ENCODE measurements at places on chromosomes 2 and 18. TPM values are rescaled to one million over a fixed set of nuclear protein-coding genes. Genes with fewer than 3 reads are reported as not detected.
A peak's percentile ranks its signal among the peaks of the same experiment; 100 is the strongest.

- no peak for DNase-seq
These were observed 234.8 kb upstream of the RAB6C start for GRCh38 chr2:129744649-129745048.

IL37 gene
- not detected for total RNA-seq

DNA sequence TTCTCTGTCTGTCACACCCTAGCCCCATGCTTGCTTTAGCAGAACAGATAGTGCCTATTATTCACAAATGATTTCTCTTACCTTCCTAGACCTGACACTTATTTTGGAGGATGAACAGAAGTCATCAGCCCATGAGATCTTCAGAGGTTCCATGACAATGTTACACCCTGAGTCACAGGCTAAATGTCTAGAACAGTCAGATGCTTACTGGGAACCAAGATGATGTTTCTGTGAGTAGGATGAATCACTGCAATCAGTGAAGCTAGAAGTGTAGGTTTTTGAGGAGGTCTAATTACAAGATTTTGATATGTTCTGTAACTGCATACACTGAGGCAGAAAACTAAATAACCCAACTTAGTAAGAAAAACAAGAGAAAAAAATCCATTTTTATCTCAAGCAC lies 123.0 kb upstream of the THUMPD2 start:
- peak; percentile 77 for DNase-seq

RND3 gene
- total RNA-seq = 96.0 TPM

DNA sequence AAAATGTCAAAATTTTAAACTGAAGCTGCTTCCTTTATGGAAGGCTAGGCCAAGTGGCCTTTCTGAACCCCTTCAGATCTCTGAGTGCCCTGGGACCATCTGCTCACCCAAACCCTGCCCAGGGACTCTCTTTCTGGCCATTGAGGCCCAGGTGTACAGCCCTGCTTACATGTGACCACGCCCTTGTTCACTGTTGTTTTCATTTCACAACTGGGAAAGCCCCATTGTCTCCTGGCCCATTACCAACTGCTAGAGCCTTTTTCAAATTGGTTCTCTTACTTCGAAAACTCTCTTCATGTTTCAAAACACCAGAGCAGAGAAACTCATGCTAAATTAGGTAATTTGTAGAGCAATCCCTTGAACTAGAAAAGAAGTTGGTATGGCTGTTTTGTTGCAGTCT lies 219.5 kb upstream of the TANK start:
- no peak for DNase-seq

DNA sequence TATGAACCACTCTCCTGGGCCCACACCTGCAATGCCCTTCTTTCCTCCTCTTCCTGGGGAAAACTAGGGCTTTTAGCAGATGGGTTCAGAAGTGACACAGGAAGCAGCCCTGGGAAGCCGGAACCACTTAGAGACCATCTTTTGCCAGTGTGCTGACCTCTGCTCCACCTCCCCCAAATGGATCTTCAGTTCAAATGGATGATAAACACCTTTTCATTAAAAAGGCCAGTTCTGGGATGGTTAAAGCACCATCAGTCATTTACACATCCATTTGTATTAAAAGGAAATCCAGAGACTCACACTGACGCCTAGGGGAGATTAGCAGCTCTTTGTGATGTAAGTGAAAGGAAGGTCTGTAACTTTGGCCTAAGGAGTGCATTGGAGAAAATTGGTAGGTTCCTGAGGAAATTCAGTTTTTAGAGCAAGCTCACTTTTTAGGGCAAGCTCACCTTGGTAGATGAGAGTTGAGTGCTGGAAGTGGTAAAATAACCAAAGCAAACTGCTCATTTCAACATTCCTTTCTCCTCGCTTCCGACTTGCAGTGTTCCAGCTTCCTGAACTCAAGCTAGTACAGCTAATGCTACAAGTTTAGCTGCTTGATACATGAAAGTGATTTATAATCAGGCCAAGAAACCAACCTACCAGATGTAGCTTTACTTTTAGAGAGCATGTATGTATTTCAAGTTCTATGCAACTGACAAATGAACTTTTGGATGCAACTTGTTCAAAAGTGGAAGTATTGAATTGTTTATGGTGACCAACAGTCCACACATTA lies 47.7 kb downstream of the ACTR2 start:
- DNase-seq = no peak

DNA sequence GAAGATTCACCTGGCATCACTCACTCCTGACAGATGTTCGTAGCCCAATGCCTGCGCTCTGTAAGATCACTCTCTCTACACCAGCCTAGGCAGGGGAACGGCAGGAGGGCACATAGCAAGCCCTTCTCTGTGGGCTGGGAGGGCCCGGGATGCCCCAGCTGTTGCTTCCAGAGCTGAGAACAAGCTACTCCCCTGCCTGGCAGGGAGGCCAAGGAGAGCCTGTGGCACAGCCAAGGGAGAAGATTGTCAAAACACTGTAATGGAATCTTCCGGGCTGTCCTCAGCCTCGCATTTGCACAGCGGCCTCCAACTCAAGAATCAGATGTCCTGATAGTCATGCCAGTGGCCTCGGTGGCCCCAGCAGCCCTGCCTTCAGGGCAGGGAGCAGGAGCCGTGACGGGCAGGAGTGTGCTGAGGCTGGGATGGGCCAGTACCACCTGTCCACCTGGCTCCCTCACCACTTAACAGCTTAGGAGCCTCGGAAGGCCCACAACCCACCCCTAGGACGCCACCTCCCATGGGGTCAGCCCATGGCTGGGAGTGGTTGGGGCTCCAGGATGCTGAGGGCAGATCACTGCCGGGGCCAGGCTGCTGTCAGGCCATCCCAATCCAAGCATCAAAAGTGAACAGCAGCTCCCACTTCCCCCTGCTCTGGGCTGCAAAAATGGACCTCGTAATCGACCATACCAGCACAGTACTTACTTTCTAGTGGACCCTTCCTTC lies 21.9 kb upstream of the SLC35F6 start:
- DNase-seq = no peak
